ENCODE measurements at places on chromosomes 5 and 9.

GRCh38 chr5:62256161-62257019 is 49.6 kb upstream of the KIF2A start:
- no peaks in the 10 kb centered on the region for H3K36me3 ChIP-seq
- H3K27me3 ChIP-seq = no peaks in the 10 kb centered on the region
- H3K4me3 ChIP-seq = no peak overlapping the region
- DNase-seq = no peak

DNA sequence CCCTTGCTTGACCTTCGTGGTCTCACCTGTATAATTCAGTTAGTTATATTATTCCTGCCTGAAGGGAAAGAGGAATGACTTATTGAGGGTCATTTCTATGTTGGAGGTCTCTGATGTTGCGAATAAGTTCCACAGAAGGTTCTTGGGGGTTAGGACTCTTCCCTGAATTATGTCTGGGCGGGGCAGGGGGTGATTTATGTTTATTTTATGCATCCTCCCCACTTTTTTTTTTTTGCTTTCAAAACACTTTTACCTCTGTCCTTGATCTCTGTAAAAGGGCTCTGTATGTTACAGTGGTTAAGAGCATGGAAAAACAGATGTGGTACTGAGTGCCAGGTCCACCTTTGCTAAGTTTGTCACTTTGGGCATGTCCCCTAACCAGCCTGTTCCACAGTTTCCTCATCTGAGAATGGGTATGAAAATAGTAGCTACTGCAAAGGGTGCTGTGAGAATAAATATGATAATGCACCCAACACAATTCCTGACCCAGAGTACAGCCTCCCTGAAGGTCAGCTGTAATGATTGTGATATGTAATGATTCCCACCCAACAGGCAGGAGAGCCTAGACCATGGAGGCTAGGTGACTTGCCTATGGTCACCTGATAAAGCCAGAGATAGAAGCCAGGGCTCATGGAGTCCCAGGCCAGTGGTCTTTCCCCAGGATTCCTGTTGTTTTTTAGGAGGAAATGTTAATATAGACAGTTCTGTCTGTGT is 54.8 kb downstream of the SLC22A5 start:
- H3K4me3 ChIP-seq = no peak overlapping the region
- DNase-seq = peak; percentile 5
- H3K27ac ChIP-seq = peak overlapping the region; percentile 94
- H3K27me3 ChIP-seq = no peaks in the 10 kb centered on the region
- H3K4me1 ChIP-seq = peaks cover 99% of the 10 kb centered on the region

DNA sequence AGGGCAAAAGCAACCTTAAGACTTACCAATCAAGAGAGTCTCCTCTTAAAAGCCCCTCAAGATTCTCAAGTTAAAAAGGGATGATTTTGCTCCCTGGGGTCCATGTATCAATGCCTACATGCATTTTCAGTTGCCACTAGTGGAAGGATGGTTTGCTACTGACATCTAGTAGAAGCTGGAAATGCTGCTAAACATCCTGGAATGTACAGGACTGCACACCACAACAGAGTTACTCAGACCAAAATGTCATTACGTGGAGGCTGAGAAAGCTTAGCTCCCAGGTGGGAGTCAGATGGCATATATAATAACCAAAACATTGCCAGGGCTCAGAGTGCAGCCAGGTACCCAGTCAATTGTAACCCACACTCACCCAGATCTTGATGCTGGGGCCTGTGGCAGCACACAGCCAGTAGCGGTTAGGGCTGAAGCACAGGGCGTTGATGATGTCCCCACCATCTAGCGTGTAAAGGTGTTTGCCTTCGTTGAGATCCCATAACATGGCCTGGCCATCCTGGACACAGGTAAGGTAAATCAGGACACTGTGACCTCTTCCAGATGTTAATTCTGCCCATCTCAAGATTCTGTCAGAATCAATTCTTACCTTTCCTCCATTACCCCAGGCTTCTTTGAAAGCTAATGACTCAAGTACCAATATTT is 5.8 kb downstream of the RACK1 start:
- peaks cover 11% of the 10 kb centered on the region for H3K36me3 ChIP-seq
- no peak overlapping the region for H3K4me3 ChIP-seq
- no peak for DNase-seq
- peaks cover 14% of the 10 kb centered on the region for H3K4me1 ChIP-seq
- H3K27me3 ChIP-seq = no peaks in the 10 kb centered on the region
- H3K27ac ChIP-seq = no peak overlapping the region

DNA sequence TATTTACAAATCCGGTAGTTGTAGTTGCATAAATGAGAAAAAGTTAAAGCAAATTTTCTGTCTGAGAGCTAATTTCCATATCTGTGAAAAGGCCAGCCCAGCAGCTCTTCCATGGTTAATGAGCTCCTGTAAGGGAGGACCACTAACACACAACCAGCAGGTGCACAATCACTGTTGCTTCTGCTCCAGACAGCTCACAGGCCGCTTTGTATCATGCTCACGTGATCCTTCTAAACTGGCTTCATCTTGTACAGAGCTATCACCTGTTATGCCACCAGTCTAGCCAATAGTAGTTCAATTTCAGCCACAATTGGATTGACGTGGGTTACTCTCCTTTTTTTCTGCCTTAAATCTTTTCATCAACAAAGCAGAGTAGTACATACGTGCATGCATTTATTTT is 38.3 kb upstream of the FBXL17 start:
- H3K36me3 ChIP-seq = no peaks in the 10 kb centered on the region
- no peak overlapping the region for H3K27ac ChIP-seq
- no peak overlapping the region for H3K4me3 ChIP-seq
- no peak for DNase-seq

DNA sequence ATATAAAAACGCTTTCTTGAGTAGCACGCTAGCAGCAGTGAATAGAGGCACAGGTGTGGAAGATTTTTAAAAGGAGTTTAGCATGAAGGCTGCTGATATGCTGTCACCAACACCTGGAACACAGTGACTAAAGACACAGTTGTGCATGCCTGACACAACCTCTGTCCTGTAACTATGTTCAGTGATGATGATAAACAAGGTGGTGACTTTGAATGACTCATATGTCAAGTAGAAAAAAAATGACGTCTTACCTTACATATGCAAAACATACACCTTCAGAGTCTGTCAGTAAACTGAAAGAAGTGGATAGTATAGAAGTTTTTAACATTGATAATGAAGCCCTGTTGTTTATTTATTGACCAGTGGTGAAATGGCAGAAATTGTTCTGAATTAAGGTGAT is 66.2 kb upstream of the ADCY2 start:
- no peak overlapping the region for H3K4me3 ChIP-seq
- no peaks in the 10 kb centered on the region for H3K36me3 ChIP-seq
- no peaks in the 10 kb centered on the region for H3K27me3 ChIP-seq
- no peak overlapping the region for H3K27ac ChIP-seq
- no peaks in the 10 kb centered on the region for H3K4me1 ChIP-seq

DNA sequence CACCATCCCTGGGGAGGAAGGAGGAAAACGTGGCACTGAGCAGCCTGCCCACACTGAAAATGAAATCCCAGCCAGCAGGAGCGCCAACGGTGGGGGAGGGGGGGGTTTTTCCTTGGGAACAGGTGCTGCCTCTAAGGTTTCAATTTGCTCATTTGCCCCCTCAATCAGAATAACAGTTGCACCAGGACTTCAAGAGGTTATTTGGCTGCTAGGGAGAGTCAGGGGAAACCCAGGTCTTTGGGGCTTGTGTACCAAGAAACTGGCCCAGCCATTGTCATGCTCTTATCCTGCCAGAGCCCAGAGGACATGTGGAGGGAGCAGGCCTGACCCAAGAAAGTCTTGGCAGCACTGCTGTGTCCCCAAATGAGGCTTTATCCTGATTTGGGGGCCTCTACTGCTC is 66.5 kb downstream of the NDFIP1 start:
- no peaks in the 10 kb centered on the region for H3K27me3 ChIP-seq
- H3K36me3 ChIP-seq = no peaks in the 10 kb centered on the region
- no peak overlapping the region for H3K4me3 ChIP-seq
- no peak overlapping the region for H3K27ac ChIP-seq

DNA sequence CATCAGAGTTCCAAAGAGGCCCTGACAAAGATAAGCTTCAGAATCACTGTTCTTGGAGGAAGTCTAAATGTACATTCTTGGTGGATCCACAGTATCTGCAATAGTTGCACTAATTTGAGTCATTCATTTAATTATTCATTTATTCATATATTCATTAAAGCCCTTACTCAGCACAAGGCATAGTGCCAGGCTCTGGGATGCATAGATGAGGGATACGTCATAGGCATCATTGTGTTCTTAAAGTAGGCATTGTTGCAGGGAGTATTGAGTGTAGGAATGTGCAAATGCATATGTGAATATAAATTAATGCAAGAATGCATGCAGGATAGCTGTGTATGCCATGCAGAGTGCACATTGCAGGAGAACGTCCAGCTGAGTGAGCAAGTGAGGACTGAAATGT is 100.7 kb downstream of the DRD1 start:
- DNase-seq = no peak
- H3K4me1 ChIP-seq = no peaks in the 10 kb centered on the region
- no peaks in the 10 kb centered on the region for H3K36me3 ChIP-seq
- H3K27me3 ChIP-seq = no peaks in the 10 kb centered on the region
- H3K27ac ChIP-seq = no peak overlapping the region
- no peak overlapping the region for H3K4me3 ChIP-seq

GRCh38 chr5:159452480-159453167 is 122.3 kb upstream of the IL12B start:
- peaks cover 19% of the 10 kb centered on the region for H3K4me1 ChIP-seq
- no peak overlapping the region for H3K4me3 ChIP-seq
- H3K36me3 ChIP-seq = no peaks in the 10 kb centered on the region

DNA sequence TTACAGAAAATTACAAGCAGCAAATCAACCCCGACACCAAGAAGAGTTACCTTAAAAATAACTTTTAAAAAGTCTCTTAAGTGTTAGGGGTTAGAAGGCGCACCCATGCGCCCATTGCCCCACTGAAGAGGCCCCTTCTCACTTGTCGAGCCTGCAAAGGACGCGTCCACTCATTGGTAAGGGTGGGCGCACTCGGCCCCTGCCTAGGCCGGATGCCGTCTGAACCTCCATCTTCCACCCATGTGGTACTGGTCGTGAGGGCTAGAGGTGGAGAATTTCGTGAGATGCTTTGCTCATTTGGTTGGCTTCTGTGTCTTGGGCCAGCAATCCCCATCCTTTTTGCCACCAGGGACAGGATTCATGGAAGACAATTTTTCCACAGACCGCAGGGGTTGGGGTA is 27.5 kb upstream of the LRRC14B start:
- H3K36me3 ChIP-seq = no peaks in the 10 kb centered on the region
- H3K27me3 ChIP-seq = no peaks in the 10 kb centered on the region
- H3K27ac ChIP-seq = no peak overlapping the region
- no peaks in the 10 kb centered on the region for H3K4me1 ChIP-seq
- H3K4me3 ChIP-seq = no peak overlapping the region
- no peak for DNase-seq

DNA sequence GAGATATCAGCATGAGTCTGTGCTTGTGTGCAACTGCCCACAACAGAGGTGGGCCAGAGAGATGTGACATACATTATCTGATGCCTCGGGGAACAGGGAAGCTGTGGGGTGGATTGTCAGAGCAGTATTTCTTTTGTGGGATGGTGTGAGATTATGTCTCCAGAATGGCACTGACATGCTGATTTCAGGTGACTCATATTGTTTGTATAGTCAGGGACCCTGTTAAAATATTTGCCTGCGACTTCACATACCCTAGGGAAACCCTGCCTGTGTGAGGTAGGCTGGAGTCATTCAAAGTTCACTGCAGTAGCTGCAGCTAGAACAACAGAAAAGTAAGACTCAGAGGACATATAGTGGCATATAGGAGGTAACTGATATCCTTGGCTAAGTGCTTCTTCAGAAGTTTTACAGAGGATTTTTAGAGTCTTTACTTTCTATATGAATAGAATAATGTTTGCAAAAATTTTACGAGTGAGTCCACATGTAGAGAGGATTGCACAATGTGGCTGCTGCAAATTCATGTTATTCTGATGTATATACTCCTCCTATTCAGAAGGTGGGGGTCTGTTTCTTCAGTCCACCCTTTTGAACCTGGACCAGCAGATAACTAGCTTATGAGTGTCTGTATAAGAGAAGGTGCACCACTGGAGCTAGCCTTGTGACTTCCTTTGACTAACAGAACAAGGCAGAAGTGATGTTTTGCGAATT is 89.3 kb downstream of the MACIR start:
- H3K36me3 ChIP-seq = no peaks in the 10 kb centered on the region
- no peak overlapping the region for H3K4me3 ChIP-seq
- no peak for DNase-seq
- H3K27me3 ChIP-seq = no peaks in the 10 kb centered on the region
- no peaks in the 10 kb centered on the region for H3K4me1 ChIP-seq

DNA sequence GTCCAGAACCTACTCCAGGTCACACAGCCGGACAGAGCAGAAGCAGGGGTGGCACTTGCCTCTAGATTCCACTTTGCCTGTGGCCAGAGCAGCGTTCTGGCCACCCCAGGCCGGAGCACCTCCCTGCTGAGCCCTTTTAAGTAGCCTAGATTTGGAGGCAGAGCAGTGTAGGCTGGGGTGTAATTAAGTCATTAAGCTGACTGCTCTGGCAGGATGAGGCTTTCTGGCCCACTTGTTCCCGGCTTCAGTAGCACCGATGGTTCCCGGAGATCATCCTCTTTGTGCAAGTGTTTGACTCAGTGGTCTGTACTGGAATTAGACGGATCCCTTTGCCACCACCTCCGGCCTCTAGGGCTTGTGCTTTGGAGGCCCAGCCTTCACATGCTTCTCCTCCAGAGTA is 281.9 kb upstream of the ANKRD55 start:
- no peak for DNase-seq
- no peaks in the 10 kb centered on the region for H3K36me3 ChIP-seq
- peaks cover 12% of the 10 kb centered on the region for H3K4me1 ChIP-seq
- H3K27me3 ChIP-seq = no peaks in the 10 kb centered on the region
- no peak overlapping the region for H3K27ac ChIP-seq

- H3K4me3 ChIP-seq = no peak overlapping the region
- DNase-seq = no peak
- no peaks in the 10 kb centered on the region for H3K27me3 ChIP-seq
- no peak overlapping the region for H3K27ac ChIP-seq
Observed at GRCh38 chr9:81626511-81626910, 62.8 kb downstream of the TLE1 start.

- no peak for DNase-seq
- H3K36me3 ChIP-seq = no peaks in the 10 kb centered on the region
- H3K27ac ChIP-seq = no peak overlapping the region
- no peaks in the 10 kb centered on the region for H3K4me1 ChIP-seq
- no peak overlapping the region for H3K4me3 ChIP-seq
- no peaks in the 10 kb centered on the region for H3K27me3 ChIP-seq
Observed at GRCh38 chr5:16669776-16670175, 53.0 kb upstream of the RETREG1 start.

GRCh38 chr5:151682751-151683331 is 3.9 kb downstream of the SPARC start:
- peaks cover 19% of the 10 kb centered on the region for H3K27me3 ChIP-seq
- DNase-seq = no peak
- H3K4me3 ChIP-seq = no peak overlapping the region
- no peak overlapping the region for H3K27ac ChIP-seq
- no peaks in the 10 kb centered on the region for H3K36me3 ChIP-seq

GRCh38 chr5:176736931-176737745 is 73.2 kb upstream of the UNC5A start:
- no peaks in the 10 kb centered on the region for H3K4me1 ChIP-seq
- H3K36me3 ChIP-seq = no peaks in the 10 kb centered on the region
- peaks cover 32% of the 10 kb centered on the region for H3K27me3 ChIP-seq
- H3K4me3 ChIP-seq = no peak overlapping the region
- DNase-seq = no peak

GRCh38 chr9:128627906-128628305 is 28.7 kb downstream of the DYNC2I2 start:
- DNase-seq = no peak
- H3K27me3 ChIP-seq = no peaks in the 10 kb centered on the region
- peaks cover 86% of the 10 kb centered on the region for H3K36me3 ChIP-seq
- H3K4me3 ChIP-seq = no peak overlapping the region
- no peak overlapping the region for H3K27ac ChIP-seq

GRCh38 chr5:175860531-175861045 is 10.8 kb upstream of the CPLX2 start:
- no peak for DNase-seq
- no peaks in the 10 kb centered on the region for H3K27me3 ChIP-seq
- no peaks in the 10 kb centered on the region for H3K4me1 ChIP-seq
- no peak overlapping the region for H3K4me3 ChIP-seq
- H3K36me3 ChIP-seq = no peaks in the 10 kb centered on the region
